Left lung (tissue), 14 donors: ENCODE measurements at places on chromosomes 5 and 9. TPM values are rescaled to one million over a fixed set of nuclear protein-coding genes. Genes with fewer than 3 reads are reported as not detected.

The PFN3 gene
- not detected for polyA plus RNA-seq

The C5orf15 gene
- 111 TPM for polyA plus RNA-seq

The APBA1 gene
- 10.7 TPM for polyA plus RNA-seq

The SLCO6A1 gene
- polyA plus RNA-seq, result not detected

The ANKRD18B gene
- 0.92 TPM for polyA plus RNA-seq
